Astrocyte (in vitro differentiated cells and primary cell): ENCODE measurements at places on chromosomes 12 and 14.
A peak's percentile ranks its signal among the peaks of the same experiment; 100 is the strongest.

GRCh38 chr12:115079760-115080159 is 395.8 kb upstream of the TBX3 start:
- no peaks in the 10 kb centered on the region for H3K4me1 ChIP-seq
- H3K36me3 ChIP-seq: no peaks in the 10 kb centered on the region
- no peak overlapping the region for H3K4me3 ChIP-seq

GRCh38 chr12:127401536-127401935 is 865.4 kb upstream of the TMEM132C start:
- no peaks in the 10 kb centered on the region for H3K36me3 ChIP-seq
- no peaks in the 10 kb centered on the region for H3K4me1 ChIP-seq
- H3K27me3 ChIP-seq: no peaks in the 10 kb centered on the region
- no peak for DNase-seq
- no peak overlapping the region for H3K4me3 ChIP-seq
- H3K27ac ChIP-seq: peak overlapping the region; percentile 55

- DNase-seq: no peak
- H3K36me3 ChIP-seq: no peaks in the 10 kb centered on the region
- H3K4me3 ChIP-seq: no peak overlapping the region
- no peaks in the 10 kb centered on the region for H3K27me3 ChIP-seq
- no peak overlapping the region for H3K27ac ChIP-seq
- H3K4me1 ChIP-seq: peaks cover 24% of the 10 kb centered on the region
Observed at GRCh38 chr14:94340533-94340932, 17.4 kb upstream of the SERPINA6 start.

DNA sequence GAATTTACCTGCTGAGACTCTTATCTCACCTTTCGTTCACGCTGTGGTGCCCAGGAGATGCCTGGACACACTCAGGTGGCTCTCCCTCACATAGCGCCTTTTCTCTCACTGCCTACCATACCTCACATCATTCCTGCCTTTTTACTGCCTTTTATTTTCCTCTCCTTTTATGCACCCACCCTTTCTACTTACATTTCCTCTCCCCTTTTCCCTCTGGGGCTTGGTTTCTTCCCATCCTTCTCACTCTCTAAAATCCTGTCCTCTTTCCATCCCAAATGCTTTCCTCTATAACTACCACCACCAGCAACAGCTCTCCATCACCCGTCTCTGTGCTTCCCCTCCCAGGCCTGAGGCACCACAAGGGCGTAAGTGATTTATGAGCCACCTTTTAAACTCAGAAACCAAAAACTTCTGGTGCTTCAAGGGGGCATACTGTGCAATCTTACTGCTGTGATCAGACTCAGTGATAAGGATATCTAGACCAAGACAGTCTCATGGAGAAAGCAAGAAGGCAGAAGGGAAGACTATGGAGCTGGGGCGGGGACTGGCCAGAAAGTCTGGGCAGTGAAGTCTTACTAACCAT is 32.7 kb upstream of the SMUG1 start:
- no peak overlapping the region for H3K27ac ChIP-seq
- DNase-seq: no peak
- no peak overlapping the region for H3K4me3 ChIP-seq
- peaks cover 5% of the 10 kb centered on the region for H3K27me3 ChIP-seq

GRCh38 chr14:105305345-105305744 is 4.5 kb upstream of the BRF1 start:
- no peaks in the 10 kb centered on the region for H3K36me3 ChIP-seq
- no peak overlapping the region for H3K4me3 ChIP-seq

- no peaks in the 10 kb centered on the region for H3K27me3 ChIP-seq
- H3K27ac ChIP-seq: no peak overlapping the region
- no peaks in the 10 kb centered on the region for H3K4me1 ChIP-seq
- H3K36me3 ChIP-seq: no peaks in the 10 kb centered on the region
Observed at GRCh38 chr14:99339551-99339950, 67.6 kb upstream of the BCL11B start.

- H3K27me3 ChIP-seq: no peaks in the 10 kb centered on the region
- H3K27ac ChIP-seq: no peak overlapping the region
- H3K4me1 ChIP-seq: no peaks in the 10 kb centered on the region
- no peaks in the 10 kb centered on the region for H3K36me3 ChIP-seq
- H3K4me3 ChIP-seq: no peak overlapping the region
- no peak for DNase-seq
Observed at GRCh38 chr12:130428116-130428515, 90.4 kb downstream of the PIWIL1 start.
